Foreskin keratinocyte (primary cell): ENCODE measurements at places on chromosomes 16 and 17.

DNA sequence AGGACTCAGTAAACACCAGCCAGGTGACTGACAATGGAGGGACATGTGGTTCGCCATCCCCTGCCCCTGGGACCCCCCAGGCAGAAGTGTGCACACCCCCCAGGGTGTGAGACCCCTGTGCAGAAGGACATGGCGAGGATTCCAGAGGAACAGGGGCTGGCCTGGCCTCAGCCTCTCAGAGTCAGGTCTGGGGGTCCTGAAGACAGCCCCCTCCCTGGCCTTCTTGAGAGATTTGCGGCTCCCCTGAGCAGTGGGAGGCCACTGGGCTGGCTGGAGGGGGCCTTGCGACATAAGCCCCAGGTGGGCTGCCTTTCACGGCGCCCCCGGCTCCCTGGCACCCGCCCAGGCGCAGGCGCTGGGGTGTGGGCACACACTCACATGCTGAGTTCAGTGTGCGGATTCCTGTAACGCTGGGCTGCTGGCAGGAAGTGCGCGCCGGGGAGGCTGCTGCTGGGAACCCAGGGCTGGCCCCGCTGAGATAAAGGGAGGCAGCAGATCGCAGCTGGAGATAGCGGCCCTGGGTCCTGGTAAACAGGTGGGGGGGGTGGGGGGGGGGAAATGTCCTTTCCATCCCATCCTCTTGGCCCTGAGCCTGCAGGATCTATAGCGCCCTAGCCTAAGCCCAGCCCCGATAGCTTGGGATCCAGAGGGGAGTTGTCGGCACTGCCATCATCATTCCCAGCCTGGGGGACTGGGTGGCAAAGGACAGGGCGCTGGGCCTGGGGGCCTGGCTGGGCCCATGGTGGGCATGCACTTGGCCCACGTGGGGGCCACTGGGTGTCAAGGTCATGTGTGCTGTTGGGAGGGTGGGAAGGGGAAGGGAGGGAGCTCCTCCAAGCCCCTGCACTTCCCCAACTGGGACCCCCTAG lies 27.1 kb downstream of the TMEM235 start:
- DNase-seq: no peak

DNA sequence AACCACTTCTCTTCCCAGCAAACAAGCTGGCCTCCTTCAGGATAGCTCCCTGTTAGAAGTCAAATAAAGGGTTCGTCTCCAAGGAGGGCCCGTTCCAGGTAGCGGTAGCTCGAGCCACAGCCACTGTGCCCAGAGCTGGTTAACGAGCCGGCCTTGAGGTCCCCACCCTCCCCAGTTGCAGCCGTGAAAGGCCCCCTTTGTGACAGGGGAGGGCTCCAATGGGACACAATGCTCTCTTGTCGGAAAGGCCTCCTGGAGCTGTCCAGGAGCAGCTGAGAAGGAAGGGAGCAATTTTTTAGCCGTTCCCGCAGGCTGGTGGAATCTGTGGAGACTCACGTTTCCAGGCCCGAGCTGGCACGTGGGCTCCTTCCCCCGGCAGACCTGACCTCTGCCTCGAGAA lies 29.9 kb upstream of the FOXF1 start:
- no peak for DNase-seq

DNA sequence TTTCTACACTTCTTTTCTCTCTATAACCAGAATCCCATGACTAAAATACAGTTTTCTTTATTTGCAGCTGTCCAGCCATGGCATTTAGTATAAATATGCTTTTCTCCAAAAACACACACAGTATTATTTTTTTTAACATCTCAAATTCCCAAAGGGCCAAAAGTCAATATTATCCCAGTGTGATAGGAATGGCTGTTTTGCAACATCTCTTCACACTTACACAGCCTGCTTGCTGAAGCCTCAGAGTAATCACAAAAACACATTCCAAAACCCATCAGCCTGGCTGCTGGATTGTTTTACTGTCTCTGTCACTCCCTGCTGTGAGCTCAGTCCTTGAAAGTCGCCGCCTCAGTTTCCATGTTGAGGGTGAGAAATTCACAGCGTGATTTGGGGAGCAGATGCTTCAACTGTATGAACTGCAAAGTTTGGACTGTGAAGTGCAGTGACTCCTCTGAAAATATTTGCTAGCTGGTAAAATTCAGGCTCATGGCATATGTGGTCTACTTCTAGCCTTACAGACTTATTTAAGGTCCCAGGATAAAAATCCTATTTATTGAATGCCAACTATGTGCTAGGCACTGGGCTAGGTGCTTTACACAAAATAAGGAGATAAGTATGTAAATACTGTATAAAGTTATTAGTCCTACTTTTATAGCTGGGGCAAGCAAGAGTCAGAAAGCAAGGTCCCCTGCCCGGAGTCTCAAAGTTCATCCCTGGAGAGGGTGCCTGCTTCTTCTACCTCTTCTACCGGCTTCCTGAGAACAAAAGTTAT lies 116.5 kb downstream of the SOCS1 start:
- DNase-seq: no peak

DNA sequence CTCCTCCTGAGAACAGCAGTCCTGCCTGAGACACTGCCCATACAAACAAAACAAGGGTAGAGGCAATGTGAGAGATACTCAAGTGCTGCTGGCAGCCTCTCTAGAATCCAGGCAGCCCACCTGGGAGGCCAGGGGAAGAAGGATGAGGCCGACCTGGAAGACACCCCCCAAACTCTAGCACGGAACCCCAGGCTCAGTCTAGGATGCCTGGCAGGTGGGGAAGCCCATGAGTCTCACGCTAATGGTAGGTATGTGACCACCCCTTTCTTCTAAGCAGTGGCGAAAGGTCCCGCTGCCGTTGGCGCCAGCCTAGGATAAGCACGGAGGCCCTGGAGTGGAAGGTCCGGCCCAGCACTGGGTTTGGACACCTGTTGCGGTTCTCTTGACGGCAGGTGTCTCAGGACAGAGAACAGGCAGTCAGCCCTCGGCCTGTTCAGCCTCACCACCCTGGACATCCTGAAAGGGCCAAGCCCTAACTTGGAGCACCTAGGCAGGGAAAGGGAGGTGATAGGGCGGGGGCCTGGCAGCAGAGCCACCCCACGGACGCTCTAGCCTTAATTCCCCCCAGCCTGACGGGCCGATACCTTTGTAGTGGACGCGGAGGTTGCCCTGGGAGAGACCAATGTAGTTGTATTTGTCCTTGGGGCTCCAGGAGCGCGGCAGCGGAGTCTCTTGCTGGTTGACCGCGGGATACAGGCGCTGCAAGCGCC lies 487 bp downstream of the RANBP10 start:
- no peak for DNase-seq

GRCh38 chr16:65125871-65126270 lies 4.0 kb upstream of the CDH11 start:
- DNase-seq: no peak

- no peak for DNase-seq
Observed at GRCh38 chr17:65143889-65144604, 6.9 kb downstream of the RGS9 start.

DNA sequence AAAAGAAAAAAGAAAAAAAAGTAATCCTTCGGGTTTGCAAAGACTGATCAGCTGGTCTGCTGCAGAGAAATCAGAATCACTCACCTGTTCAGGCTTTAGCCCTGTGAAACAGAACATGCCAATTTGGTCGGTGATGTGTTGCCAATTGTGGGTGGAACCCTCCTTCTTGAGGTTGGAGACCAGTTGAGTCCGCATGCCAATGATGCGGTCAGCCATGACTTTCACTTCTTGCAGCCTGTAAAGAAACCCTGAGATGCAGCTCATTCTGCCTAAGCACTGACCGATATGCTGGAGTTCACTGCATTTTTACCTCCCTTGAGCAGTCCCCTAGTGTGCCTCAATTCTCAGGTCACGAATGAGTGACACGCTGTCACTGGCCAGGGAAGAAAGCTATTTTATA lies 24.8 kb upstream of the SLC38A7 start:
- no peak for DNase-seq

- DNase-seq: no peak
Observed at GRCh38 chr16:57994778-57995177, 5.7 kb downstream of the ZNF319 start.

GRCh38 chr16:63372815-63373214 lies 1336.6 kb upstream of the CDH8 start:
- DNase-seq: no peak

DNA sequence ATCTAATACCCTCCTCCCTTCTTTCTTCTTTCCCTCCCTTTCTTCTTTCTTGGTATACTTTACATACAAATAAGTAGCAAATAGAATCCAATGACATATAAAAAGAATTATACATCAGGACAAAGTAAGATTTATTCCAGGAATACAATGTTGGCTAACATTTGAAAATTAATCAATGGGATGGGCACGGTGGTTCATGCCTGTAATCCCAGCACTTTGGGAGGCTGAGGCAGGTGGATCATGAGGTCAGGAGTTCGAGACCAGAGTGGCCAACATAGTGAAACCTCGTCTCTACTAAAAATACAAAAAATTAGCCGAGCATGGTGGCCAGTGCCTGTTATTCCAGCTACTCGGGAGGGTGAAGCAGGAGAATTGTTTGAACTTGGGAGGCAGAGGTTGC lies 72.1 kb downstream of the BCAS3 start:
- DNase-seq: no peak

- no peak for DNase-seq
Observed at GRCh38 chr16:75860326-75861053, 134.2 kb upstream of the CPHXL start.

DNA sequence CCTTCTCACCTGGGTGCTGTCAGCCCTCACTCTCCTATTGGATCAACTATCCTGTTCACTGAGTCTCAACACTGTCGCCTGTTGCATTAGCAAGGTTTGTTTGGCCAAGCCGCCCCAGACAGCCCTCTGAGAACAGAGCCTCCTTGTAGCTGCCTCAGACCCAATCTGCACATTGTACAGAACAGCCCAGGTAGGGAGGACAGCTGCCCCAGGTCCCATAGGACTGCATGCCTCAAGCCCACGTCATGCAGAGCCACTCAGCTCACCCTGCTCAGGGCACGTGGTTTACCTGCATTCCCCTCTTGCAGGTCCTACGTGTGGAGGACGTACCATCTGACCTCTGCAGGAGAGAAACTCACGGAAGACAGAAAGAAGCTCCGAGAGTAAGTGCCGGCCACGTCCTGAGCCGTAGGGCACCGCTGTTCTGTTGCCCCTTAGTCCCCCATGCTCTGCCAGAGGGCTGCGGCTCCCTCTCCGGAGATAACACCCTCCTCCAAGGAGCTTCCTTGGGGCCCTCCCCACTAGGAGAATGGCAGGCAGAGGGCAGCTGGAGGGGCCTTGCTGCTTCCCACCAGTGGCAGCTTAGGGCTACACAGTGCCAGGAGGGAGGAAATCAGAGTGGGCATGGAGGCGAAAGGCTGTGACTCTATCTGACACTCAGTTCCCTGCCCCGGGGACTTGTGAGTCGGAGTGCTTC lies 2.8 kb downstream of the SNRNP25 start:
- no peak for DNase-seq

GRCh38 chr16:58261263-58261662 lies 33.6 kb downstream of the PRSS54 start:
- DNase-seq: no peak

- DNase-seq: no peak
Observed at GRCh38 chr17:29076722-29077121, 33.8 kb downstream of the PIPOX start.

GRCh38 chr17:149897-150584 lies 12.7 kb downstream of the SCGB1C2 start:
- no peak for DNase-seq

DNA sequence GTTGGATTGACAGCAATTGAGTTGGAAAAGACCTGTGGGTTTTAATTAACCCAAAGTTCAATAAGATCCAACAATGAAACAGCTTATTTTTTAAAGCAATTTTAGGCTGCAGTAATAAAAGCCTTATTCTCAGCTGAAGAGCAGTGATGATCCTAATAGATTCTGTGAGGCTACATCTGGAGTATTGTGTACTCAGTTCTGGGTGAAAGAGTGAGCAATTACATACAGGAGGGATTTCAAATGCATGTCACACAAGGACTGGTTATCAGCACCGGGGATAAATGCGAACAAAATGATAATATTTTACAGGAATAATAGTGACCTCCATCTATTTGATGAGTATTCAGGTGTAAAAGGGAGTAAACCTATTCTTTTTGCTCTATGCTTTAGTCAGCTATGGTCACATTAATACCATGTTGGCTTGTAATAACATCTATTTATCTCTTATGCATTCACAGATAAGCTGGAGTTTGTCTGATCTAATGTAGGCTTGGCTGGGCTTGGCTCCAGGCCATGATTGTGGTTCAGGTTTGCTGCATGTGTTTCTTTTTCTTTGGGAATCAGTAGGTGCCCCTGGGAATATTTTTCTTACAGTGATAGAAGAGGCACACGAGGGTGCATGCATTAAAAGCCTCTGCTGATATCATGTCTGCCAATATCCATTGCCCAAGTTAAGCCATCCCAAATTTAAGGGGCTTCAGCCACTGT lies 22.2 kb upstream of the TOX3 start:
- DNase-seq: no peak

DNA sequence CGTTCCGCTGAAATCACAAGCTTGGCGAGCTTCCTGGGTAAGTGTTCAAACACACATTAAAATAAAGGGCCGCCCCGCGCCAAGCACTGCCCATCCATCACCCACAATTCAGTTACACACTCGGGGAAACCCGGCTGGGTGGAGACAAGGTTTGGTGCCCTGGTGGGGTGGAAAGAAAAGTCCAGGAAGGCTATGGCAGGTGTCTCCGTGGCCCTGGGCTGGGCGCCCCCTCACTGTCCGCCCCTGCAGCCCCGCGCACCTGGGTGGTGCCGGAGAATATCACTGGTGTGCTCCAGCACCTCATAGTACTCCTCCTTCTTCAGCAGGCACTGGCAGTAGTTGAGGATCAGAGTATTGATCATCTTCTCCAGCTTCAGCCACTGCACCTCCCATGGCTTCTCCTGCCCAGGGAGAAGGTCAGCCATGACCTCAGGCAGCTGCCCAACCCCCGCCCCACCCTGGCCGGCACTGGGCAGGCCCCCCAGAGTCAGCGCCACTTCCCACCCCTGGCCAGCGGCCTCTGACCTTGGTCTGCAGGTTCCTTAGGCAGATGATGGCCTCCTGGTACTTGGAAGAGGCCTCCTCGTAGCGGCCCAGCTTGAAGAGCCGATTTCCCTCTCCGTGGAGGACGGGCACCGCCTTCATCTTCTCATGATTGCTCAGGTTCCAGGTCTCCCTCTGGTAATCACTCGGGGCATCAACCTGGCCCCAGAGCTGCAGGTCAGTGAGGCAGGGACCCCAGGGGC lies 8.4 kb downstream of the AIPL1 start:
- no peak for DNase-seq

DNA sequence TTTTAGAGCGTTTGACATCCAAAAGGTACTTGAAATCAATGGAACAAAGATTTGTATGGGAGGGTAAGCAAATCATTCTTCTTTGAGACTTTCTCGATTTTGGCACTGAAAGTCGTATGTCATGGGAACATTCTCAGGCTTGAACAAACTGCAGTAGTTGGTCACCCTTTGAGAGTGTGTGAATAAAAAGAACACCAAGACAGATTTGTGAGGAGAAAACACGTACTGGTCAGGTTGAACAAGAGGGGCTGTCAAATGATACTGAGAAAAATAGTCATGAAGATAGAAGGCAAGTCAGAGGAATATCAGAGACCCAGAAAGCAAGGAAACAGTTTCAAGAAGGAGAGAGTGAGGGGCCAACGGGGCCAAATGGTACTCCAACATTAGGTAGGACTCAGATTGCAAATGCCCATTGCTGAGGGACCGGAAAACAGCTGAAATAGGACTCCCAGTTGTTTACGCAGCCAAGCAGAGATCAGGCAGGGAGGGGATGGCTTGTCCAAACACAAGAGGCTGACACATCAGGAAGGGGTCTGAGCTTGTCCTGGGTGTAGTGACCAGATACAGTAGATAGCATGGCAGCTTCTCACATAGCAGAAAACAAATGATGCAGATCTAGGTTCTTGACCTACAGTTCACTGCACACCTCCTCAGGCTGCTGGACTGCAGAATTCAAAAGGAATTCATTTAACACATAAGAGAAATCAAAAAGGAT lies 74.5 kb upstream of the MYOCD start:
- peak; percentile 54 for DNase-seq
